ENCODE measurements at places on chromosomes 1 and 21. TPM values are rescaled to one million over a fixed set of nuclear protein-coding genes. Genes with fewer than 3 reads are reported as not detected.

MROH7 gene
- not detected for total RNA-seq

MYOM3 gene
- total RNA-seq = not detected

KRTAP21-2 gene
- not detected for total RNA-seq

ZSCAN20 gene
- total RNA-seq = 4.9 TPM
